ENCODE measurements at places on chromosomes 4 and X.

DNA sequence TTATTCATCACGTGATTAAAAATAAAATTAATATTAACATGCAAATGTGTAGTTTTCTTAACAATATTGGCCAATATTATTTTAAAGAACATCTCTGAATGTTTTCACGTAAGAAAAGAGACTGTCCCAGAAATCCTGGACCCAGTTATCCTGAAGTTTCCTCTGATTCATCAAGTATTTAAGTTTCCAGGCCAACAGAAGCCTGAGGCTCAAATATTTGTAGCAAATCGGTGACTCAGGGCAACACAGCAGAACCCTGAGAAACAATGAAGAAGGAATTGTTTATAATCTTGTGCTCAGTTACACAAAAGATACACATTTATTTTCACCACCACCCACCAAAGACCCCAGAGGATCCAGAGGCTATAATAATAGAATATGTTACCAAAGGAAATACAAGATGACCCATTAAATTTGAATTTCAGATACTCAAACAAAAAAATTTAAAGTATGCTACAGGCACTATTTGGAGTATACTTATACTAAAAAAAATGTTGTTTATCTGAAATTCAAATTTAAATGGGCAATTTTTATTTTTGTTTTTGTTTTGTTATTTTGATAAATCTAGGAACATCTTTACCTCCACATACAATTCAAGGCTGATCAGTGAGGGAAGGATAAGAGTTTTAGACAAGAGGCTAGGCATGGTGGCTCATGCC, 33.9 kb upstream of the SLC7A11 start:
- no peak for DNase-seq

GRCh38 chr4:10466161-10466560, 8.9 kb upstream of the ZNF518B start:
- DNase-seq, result no peak

DNA sequence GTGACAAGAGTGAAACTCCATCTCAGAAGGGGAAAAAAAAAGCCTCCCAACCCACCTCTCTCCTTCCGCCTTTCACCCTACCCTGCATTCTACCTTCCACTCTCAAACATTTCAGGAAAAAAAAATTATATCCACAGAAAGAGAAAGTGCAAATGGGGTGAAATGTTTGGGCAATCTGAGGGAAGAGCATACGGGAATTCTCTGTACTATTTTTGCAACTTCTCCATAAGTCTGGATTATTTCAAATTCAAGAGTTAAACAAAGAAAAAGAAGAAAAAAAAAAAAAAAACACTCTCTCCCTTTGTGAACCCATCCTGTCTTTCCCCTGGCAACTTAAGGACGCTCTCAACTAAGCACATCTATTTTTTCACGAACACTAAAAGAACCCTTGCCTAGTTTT, 41.3 kb downstream of the AFAP1 start:
- DNase-seq, result no peak

GRCh38 chr4:180788729-180789128, 1454.5 kb upstream of the TENM3 start:
- DNase-seq, result no peak

- DNase-seq, result peak; percentile 2
Observed at GRCh38 chr4:128517739-128518510, 230.3 kb upstream of the PGRMC2 start.

DNA sequence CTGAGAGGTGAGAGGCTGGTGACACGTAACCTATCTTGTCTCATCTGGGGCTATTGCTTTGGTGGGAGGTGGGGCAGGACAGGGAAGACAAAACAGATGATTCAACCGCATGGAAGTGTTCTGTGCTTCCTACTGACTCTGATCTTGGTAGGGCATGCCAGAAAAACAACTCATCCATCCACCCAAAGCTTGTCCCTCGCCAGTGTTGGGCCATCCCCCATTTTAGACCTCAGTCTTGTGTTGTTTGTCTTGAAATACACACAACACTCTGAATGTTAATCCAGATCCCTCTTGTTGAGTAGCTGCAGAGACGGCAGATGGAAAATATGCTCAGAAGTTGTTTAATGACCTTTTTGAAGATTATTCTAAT, 377 bp downstream of the CHRNA9 start:
- DNase-seq, result no peak

- DNase-seq, result no peak
Observed at GRCh38 chr4:43369036-43369594, 476.6 kb downstream of the GRXCR1 start.

DNA sequence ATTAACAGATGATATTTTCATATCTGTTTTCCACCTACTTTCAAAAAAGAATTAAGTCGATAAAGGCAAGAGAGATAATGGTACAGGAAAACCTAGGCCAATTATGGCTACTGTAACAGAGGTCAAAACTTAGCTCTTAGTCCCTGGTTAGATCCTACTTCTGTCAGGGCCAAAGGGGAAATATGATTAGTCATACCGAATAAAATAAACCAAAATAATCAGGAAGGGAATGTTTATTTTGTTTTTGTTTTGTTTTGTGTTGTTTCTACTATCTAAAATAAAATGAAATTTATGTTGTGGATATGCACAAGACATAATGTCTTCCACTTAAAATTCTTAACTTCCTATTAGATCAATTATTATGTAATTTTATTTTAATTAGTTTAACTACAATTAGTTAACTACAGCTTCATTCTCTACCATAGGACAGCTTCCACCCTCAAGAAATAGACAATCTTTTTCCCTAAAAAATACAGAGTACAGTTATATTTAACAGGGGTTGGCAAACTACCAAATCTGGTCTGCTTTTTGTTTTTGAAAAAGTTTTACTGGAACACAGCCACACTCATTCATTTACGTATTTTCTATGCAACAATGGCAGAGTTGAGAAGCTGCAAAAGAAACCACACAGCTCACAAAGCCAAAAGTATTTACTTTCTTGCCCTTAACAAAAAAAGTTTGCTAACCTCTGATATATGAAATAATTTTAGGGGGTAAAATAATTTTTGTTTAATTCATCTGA, 25.4 kb downstream of the TMEM47 start:
- DNase-seq, result no peak

- DNase-seq, result no peak
Observed at GRCh38 chr4:120443116-120443515, 376.5 kb upstream of the MAD2L1 start.

- DNase-seq, result no peak
Observed at GRCh38 chr4:26082565-26082964, 168.5 kb downstream of the SMIM20 start.

- DNase-seq, result no peak
Observed at GRCh38 chr4:24144381-24144780, 254.5 kb upstream of the PPARGC1A start.

- no peak for DNase-seq
Observed at GRCh38 chr4:185881430-185881829, 69.4 kb upstream of the SORBS2 start.

GRCh38 chr4:147530134-147530533, 49.2 kb downstream of the EDNRA start:
- no peak for DNase-seq

- no peak for DNase-seq
Observed at GRCh38 chr4:141576585-141577110, 59.7 kb upstream of the IL15 start.

DNA sequence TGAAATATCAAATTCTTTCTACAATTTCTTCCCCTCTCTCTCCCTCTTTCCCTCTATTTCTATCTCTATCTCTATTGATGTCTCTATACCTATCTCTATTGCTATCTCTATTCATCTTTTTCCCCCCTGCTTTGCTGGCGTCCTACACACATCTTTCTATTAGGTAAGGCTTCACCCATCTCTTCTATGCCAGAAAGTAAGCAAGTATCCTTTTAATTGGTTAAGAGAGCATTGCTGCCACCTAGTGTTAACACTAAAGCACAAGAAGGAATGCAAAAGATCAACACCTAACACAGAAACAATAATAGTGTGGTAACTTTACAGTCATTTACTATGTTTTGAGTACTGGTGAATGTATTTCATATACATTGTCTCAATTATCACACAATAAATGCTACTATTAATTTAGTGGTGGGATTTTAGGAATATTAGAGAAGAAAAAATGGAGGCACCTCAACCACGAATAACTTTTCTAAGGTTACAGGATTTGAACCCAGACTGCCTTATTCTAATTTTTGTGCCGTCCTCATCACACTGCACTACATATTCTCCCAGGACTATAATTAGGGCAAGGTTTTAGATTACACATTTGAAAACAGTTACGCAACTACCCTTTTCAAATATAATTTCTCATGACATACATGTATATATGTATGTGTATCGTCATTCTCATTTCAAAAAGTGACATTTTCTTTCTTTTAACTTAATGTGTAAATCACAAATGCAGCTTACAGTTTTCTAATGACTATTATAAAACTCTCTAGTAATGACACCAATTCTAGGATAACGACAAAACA, 3.7 kb upstream of the C4orf36 start:
- DNase-seq, result no peak

DNA sequence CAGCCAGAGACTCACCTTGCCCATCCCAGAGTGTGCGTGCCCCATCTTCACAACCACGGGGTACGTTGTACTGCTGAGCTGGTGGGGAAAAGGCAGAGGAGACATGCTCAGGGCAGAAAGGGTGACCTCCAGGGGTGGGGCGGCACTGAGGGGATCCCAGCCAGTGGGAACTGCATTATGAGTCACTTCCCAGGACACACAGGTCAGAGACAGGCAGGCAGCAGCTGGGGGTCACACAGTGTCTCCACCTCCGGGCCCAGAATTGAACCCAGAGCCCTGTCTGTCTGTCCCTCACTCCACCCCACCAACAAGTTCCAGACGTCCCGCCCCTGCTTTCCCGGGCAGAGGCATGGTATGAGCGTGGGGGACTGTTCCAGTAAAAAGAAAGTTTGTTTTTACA, 4.8 kb upstream of the TIMP1 start:
- DNase-seq, result no peak

GRCh38 chr4:80446664-80447063, 111.1 kb downstream of the CFAP299 start:
- DNase-seq, result no peak

GRCh38 chr4:8155048-8155447, 3.6 kb downstream of the ABLIM2 start:
- DNase-seq, result no peak

GRCh38 chrX:5449323-5449722, 779.3 kb downstream of the NLGN4X start:
- no peak for DNase-seq

DNA sequence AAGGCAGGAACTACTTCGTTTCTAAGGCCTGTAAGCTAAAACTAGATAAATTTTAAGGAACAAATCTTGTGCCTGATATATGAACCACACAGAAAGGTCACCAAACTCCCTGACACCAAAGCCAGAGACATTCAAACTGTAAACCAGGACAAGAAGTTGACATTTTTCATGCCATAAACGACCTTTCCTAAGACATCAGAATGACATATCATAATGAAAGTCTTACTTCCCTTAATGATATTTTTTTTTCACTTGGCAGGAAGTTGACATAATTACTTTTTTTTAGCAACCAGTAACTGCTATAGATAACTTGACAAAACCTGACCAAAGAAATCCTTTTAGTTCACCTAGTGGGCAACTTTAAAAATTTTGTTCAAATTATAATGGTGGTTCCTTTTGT, 231.5 kb upstream of the AGTR2 start:
- no peak for DNase-seq

DNA sequence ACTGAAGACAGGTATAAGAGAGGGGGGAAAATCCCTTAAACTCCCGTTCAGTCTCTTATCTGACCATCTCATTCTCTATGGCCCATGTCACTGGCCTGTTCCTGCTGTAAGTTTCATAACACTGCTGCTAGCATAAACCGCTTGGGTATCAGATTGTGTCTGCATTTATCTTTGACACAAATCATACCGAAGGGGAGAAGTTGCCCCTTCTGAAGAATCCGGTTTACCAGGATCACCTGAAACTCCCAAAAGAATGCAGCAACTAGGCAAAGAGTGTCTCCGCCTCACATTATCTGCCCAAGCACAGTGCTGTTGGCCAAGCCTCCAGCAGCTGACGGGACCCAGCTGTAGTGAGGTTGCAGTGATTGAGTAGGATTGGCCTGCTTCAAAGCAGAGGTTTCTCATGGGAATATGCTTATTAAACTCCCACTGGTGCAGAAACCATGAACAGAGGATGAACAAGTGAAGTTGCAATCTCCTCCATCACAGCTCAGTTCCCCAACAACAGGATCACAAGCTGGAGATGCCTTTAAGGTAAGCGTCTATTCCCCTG, 71.3 kb upstream of the PUDP start:
- DNase-seq, result no peak

- DNase-seq, result peak; percentile 57
Observed at GRCh38 chr4:10106421-10107039, 10.1 kb downstream of the WDR1 start.

- no peak for DNase-seq
Observed at GRCh38 chr4:54120518-54120917, 20.6 kb downstream of the GSX2 start.

DNA sequence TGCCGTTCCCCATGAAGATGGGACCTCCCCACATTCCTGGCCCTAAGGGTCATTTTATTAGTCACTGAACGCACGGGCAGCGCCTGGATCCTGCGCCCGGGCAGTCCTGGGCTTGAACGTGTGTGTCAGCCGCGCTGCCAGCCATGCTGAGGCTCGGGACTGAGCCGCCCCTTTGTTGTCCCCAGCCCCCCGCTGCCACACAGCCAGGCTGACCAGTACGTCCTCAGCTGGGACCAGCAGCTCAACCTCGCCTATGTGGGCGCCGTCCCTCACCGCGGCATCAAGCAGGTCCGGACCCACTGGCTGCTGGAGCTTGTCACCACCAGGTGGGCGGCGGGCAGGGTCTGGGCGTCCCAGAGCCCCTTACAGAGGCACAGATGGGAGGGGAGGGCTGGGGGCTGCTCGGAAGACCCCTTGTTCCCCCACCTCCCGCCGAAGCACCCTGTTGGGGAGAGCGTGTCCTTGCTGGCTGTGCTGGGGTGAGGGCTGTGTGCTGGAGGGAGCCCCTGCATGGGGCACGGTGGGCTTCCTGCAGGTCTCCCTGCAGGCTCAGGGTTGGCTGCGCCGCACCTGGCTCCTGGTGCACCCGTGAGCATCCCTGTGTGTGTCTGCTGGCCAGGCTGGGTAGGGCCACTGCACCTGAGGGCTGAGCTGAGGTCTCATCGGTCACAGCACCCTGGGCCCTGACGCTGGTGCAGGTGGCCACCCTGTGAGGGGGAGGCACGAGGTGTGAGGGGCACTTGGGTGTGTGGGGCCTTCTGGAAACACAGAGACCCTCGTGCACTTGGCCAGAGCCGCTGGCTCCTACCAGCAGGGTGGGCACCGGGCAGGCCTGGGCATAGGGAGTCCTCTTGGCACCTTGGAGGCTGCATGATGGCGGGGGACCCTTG, 1.0 kb downstream of the IDUA start:
- peak; percentile 0 for DNase-seq

GRCh38 chr4:128725405-128726055, 84.0 kb upstream of the JADE1 start:
- DNase-seq, result no peak

- DNase-seq, result no peak
Observed at GRCh38 chr4:8123389-8123788, 35.2 kb downstream of the ABLIM2 start.

DNA sequence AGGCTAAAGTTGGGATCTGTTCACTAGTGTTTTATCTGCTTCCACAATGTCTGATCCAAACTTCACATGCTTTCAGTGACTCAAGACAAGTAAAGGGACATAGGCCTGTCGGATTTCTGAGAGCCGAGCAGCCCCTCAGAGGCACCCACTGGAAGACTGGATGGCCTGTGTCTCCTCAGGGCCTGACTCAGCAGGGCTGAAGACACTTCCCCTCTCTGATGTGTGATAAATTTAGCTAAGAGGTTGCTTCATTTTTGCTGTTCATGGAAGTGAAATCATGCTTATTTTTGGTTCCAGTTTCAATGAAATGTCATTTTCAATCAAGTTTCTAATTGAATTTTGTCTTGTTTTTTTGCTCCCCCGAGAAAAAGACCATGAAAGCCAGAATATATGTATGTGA, 93.7 kb downstream of the MXRA5 start:
- DNase-seq, result no peak
